T-helper 2 cell (primary cell): ENCODE measurements at places on chromosomes 12 and 14.

DNA sequence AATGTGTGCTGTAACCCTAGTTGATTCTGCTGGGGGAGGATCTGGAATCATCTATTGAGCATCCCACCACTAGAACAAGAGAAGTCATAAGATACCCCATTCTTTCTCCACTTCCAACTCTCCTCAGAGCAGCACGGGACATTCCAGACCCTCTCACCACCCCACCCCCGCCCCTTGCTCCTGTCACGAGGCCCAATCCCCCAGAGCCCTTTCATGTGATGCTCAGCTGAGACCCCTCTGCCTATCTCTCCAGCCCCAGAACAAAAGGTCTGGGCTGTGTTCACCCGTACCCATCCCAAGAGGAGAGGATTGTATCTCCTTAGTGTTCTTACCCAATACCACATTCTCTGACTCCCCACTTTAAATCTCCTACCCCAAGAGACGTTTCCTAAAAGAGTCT is 602 bp downstream of the PMEL start:
- no peak for DNase-seq

GRCh38 chr12:65561798-65562382 is 262.4 kb upstream of the HMGA2 start:
- DNase-seq: no peak

DNA sequence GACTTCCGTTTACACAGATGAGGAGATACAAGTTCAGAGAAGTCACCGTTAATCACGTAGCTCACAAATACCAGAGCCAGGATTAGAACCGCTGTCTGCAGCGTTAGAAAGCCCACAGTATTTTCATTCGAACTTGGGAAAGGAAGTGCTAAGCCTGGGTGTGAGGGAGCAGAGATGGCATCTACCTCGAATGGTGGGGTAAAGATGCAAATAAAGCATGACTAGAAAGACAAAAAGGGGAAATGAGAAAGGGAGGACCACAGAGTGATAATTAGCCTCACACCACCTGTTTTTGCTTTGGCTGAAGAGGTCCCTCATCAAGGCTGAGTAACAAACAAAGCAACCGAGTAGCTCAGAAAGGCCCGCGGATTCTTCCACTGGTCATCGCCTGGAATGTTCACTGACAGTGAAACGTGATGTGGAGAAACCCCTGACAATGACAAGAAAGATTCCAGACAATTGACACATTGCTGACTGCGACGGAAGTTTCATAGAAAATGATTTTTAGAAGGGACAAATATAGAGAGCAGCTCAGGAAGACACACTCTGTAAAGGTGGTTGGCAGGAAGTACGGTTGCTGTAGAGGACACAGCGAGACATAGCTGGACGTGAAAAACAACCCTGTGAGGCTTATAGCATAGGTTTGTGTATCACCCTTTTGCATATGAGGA is 31.5 kb upstream of the BHLHE41 start:
- DNase-seq: no peak

DNA sequence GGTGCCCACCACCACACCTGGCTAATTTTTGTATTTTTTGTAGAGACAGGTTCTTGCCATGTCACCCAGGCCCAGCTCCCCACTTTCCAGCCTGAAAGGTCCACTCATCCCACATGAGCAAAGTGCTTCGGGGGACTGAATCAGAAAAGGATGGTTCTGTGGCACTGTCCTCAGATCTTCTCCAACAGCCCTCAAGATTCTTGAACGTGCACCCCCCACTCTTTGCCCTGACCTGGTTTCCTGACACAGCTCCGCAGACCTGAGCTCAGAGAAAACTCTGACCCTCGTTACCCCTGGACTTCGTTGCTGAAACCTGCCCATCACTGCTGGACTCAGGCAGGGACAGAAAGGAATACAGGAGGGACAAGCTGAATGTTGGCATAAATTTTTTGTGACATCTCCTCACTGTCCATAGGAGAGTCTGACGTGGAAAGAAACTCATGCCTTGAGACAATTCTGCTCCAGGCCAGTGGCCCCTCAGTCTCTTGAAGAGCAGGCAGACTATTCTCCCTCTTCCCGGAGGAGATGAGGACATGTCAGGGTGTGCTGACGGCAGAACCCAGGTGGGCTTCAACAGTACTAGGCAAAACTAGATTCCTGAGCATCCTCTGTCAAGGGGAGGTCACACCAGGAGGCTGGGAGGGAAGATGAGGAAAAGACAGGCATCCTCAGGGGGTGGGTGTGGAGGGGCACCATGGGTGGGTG is 149.3 kb downstream of the DPF3 start:
- DNase-seq: no peak

DNA sequence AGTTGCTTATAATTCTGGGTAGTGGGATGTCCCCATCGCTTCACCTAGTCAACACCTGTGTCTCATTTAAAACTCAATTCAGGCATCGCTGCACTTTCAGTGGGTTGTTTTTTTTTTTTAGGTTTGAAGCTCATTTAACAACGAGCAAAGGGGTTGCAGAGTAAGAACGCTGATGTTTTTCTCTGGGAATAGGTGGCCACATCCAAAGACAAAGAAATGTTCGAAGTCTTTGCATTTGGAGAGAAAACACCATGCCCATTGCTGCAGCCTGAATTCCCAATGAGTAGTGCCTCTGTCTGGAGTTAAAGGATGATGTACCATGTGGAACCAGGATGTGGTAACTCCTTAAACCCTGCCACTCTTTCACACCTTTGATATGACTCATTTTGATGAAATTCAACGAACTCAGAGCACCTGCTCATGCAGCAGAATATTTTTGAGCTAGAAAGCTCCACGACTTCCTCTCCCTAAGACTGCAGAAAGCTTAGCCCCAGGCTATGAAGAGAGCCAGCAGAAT is 35.1 kb upstream of the BATF start:
- peak; percentile 32 for DNase-seq

DNA sequence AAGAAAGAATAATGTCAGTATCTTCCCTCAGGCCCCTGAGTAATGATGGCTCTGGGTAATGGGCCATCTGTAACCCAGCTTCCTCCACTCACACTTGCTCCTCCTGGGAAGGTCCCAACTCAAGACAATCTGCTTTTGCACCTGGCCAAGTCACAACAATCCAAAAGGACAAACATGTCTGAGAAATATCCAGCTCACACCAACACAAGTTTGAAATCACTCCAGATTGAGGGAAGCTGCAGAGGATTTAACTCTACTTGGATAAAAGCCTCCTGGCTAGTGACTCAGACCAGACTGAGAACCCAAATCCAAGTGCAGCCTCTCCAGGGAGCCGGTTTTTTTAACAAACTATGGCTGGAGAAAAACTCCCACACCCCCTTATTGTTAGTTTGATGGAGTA is 34.2 kb downstream of the RTRAF start:
- no peak for DNase-seq

GRCh38 chr12:115400011-115400410 is 716.0 kb upstream of the TBX3 start:
- DNase-seq: no peak

GRCh38 chr12:100953677-100954076 is 159.1 kb downstream of the ANO4 start:
- DNase-seq: no peak

DNA sequence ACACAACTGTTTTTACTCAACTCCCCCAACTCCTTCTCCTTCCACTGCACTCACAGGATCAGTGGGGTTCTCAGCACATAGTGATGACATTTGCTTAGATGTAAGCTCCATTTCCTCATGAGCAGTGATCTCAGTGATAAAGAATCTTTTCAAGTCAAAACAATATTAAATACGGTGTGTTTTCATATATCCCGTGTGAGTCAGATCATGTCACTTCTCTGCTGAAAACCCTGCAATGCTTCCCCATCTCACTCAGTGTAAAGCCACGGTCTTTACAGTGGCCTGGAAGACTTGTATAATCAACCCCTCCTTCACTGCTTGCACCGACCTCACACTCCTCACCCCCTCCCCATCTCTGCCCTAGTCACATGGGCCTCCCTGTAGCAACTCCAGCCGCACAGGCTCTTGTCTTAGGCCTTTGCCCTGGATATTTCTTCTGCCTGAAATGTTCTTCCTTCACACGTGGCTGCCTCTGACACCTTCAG is 149.7 kb upstream of the ARHGAP5 start:
- DNase-seq: peak; percentile 79

DNA sequence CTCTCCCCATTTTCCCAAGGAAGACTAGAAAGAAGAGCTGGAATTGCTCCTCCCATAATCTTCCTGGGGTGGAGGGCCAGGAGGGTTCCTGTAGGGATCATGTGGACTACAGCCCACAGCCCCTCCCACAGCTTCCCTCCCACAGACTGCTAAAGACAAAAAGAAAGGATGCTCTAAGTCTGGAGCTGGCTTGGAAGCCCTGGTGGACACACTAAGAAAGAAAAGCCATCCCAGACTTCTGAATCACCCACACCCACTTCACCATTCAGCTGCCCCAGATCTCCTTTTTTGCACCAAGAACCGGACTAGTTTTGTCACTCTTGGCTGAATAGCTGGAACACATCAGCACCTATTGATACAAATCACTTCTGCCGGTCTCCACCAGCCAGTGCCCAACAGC is 56.8 kb upstream of the PLXNC1 start:
- no peak for DNase-seq

DNA sequence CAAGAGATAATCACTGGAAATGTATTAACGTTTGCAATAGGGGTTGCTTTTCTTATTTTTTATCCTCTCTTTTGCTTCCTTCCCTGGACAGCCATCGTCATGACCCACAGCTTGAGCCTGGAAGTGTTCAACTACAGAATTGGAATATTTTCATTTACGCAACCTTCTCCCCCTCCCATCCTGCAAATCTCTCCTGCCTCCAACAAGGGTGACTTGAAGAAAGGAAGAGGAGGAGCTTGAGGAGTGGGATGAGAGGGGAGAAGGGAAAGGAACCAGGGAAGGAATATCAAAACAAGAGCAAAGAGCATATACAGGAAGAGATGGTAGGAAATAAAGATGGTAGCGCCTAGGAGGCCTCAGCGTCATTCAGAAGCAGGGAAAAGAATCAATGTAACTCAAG is 1.6 kb upstream of the MANSC4 start:
- DNase-seq: no peak

- no peak for DNase-seq
Observed at GRCh38 chr12:104197264-104197663, 18.3 kb upstream of the TXNRD1 start.

DNA sequence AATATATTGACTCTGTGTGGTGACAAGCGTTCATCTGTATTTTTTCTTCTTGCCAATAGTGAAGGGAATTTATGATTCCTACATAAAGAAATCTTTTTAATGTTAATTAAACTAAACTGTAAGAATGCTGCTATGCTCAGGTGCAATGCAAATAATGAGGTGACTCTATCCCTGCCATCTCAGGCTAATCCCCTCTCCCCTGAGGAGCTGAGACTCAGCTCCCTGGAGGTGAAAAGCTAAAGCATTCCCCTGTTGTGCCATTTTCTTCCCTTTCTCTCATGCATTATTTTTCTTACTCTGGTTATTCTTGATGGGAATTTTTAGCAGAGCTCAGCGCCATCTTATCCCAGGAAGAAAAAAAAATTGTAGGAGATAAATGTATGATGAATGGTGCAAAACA is 113.9 kb upstream of the FGD4 start:
- DNase-seq: no peak

- no peak for DNase-seq
Observed at GRCh38 chr12:115619061-115619460, 658.4 kb downstream of the MED13L start.

GRCh38 chr12:124419292-124420040 is 124.6 kb downstream of the RFLNA start:
- DNase-seq: no peak

- DNase-seq: no peak
Observed at GRCh38 chr12:61095111-61095510, 1165.1 kb upstream of the USP15 start.

- DNase-seq: no peak
Observed at GRCh38 chr14:38931969-38932652, 170.9 kb downstream of the SEC23A start.

- DNase-seq: no peak
Observed at GRCh38 chr12:27561535-27562350, 37.7 kb downstream of the PPFIBP1 start.

DNA sequence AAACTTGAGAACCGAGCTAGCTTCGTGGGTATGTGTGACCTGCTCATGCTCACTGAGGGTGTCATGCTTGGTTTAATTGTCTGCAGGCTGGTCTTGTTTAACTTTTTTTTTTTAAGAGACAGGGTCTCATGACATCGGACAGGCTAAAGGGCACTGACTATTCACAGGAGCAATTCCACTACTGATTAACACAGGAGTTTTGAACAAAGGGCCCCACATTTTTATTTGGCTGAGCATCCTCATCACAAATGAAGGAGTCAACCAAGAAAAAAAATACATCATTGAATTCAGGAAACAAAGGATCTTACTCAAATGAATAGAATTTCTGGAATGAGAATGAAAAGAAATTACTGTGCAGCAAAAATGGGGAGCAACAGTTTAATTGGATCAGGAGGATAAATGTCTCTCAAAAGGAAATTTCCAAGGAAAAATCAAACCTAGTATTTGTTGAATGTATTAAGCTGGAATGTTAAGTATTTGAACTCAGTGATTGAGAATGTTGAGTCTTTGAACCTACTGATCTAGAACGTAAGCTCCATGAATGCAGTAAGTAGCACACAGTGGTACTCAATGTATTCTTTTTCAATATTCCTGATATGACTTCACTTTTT is 20.8 kb upstream of the PYROXD1 start:
- DNase-seq: no peak

- DNase-seq: no peak
Observed at GRCh38 chr12:71551529-71551928, 111.9 kb downstream of the LGR5 start.

GRCh38 chr12:124786061-124786964 is 77.4 kb downstream of the SCARB1 start:
- no peak for DNase-seq

GRCh38 chr12:71216725-71217579 is 59.2 kb upstream of the TSPAN8 start:
- DNase-seq: no peak

- no peak for DNase-seq
Observed at GRCh38 chr12:6925540-6926279, 2.0 kb upstream of the ATN1 start.

DNA sequence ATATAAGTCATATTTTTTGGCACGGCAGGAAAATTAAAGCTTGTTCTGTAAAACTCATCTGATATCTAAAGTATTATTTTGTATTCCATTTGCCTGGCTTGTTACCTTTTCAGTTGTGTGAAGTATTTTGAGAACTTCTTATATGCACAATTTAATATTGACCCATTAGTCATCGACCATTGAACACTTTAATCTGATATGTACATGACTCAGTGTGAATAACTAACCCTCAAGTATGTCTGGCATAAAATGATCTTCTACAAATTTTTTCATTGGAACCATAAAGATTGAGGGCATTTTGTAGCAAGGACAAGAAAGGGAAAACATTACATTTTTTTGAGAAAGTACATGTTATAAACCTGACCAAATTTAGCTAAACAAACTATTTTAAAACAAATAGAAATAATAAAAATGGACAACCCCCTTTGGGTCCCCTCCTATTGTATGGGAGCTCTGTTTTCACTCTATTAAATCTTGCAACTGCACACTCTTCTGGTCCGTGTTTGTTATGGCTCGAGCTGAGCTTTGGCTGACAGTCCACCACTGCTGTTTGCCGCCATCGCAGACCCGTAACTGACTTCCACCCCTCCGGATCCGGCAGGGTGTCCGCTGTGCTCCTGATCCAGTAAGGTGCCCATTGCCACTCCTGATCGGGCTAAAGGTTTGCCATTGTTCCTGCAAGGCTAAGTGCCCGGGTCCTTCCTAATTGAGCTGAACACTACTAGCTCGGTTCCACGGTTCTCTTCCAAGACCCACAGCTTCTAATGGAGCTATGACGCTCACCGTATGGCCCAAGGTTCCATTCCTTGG is 118.8 kb downstream of the SLC6A15 start:
- no peak for DNase-seq

- DNase-seq: no peak
Observed at GRCh38 chr14:84404246-84404645, 1125.7 kb upstream of the FLRT2 start.

GRCh38 chr12:29492891-29493290 is 4.6 kb downstream of the OVCH1 start:
- no peak for DNase-seq
